Activated effector memory CD4-positive, alpha-beta T cell treated with anti-CD3 and anti-CD28 coated beads, Interleukin-2, amount 50 U/mL, for 16 hours (primary cell): ENCODE measurements at places on chromosomes 2 and 18.

GRCh38 chr18:28635530-28635929 lies 458.6 kb upstream of the CDH2 start:
- no peak for DNase-seq

DNA sequence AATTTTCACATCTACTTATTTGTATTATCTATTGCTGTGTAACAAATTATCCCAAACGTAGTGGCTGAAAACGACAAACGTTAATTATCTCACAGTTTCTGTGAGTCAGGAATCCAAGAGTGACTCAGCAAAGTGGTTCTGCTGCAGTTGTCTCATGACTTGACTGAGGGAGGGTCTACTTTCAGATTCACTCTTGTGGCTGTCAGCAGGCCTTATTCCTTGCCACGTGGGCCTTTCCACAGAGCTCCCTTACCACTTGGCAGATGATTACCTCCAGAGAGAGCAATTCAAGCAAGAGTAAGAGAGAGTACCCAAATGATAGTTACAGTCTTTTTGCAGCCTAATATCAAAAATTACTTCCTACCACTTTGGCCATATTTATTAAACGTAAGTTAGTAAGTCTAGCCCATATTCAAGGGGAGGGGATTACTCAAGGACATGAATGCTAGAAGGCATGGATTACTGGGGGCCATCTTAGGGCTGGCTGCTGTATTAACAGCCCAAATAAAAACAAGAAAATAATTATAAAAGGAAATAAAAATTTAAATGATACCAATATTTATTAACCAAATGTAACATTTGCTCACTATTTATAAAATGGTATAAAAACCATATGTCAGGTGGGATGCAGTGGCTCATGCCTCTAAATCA lies 48.7 kb upstream of the NBEAL1 start:
- DNase-seq = no peak

DNA sequence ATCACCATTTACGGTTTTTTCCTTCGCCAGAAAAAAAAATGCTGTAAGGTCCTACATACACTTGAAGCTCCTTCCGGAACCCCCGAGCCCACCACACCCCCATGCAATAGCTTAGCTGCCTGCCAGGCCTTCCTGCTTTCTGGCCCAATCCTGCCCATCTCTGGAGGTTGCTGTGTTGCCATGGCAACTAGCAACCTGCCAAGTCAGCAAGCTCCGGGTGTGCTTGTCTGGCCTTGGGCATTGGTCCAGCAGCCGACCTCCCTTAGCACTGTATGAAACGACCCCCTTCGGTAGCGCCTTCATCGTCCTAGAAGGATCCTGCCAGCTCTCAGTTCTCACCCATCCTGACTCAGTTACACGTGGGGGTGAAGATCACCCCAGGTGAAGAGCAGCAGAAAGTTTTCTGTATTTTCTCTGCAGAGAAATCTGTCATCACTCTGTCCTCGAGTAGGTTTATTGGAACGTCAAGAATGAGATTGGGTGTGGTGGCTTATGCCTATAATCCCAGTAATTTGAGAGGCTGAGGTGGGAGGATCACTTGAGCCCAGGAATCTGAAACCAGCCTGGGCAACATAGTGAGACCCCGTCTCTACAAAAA lies 47.4 kb upstream of the MTCL1 start:
- DNase-seq = no peak

- DNase-seq = no peak
Observed at GRCh38 chr2:162258686-162259085, 15.4 kb upstream of the FAP start.

- DNase-seq = no peak
Observed at GRCh38 chr2:109351164-109351756, 222.3 kb downstream of the SH3RF3 start.

GRCh38 chr2:48424356-48424755 lies 105.6 kb upstream of the STON1 start:
- no peak for DNase-seq

- DNase-seq = no peak
Observed at GRCh38 chr18:59866551-59867269, 33.1 kb upstream of the PMAIP1 start.

GRCh38 chr2:70902067-70902442 lies 33.6 kb upstream of the ATP6V1B1 start:
- DNase-seq = no peak

DNA sequence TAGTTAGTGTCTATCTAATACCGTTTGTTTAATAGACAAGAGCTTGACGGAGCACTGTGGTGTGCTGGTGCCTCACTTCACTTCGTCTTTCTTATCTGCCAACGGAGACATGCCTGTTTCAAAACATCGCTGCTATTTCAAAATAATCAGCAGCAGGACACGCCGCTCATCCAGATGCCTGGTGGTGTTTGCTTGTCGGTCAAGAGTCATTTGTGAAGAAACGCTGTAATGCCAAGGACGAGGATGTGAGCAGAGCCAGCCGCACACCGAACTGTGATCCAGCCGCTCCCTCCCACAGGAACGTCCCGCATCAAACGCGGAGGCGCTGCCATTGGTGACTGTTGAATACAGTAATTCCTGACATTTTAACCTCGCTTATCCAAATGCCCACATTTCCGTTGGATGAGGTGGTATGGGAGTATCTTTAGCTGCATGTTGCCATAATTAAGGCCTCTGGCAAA lies 432.4 kb downstream of the FBXO15 start:
- DNase-seq = no peak

DNA sequence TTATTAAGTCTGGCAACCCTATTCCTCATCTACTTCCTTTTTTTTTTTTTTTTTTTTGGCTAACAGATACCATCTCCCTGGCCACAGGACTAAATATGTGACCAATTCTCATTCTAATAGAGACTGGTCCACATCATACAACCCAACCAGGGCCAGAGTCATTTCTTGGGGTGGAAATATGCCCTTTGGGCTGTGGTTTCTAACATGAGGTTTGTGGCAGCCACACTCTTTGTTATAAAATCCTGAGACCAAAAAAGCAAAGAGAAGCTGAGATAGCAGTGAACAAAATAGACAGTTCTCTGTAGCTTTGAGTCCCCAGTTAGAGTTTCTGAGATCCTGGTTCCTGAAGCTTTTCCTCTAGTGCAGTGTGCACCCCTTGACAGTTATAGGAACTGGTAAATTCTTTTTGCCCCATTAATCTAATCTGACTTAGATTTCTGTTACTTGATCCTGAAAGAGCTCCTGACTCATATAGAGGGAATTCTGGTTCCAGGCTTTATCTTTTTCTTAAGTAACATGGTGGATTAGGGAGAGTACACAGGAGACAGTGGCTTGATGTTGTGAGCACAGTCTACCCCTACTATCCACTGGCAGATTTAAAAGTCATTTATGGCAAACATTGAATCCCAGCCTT lies 86.8 kb downstream of the MAIP1 start:
- DNase-seq = no peak

DNA sequence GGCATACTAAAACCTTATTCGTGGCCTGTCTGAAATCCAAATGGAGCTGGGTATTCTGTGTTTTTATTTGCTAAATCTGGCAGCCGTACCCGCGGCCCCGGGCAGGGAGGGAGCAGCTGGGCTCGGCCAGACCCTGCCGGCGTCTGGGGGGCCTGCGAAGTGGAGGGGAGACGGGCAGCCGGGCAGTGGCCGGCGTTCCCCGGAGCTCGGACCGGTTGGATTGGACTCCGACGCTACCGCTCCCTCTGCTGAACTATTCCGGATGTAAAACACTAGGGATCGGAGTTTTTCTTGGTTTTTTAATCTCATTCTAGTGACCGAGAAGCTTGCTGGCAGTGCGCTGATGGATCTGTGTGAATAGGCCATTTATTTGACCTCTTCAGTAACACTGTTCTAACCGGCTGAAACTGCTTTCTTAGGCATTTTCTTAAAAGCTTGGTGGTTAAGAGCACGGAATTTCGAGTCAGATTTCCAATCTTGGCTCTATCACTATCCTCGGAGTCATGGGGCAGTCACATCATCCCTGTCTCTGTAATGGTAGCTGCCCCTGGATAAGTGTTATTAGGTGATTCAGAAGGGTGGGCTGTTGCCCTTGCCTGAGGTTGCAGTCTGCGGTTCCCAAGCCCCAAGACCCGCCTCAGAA lies 694 bp downstream of the UNC50 start:
- no peak for DNase-seq

GRCh38 chr2:100262046-100262445 lies 60.3 kb downstream of the LONRF2 start:
- DNase-seq = peak; percentile 16

DNA sequence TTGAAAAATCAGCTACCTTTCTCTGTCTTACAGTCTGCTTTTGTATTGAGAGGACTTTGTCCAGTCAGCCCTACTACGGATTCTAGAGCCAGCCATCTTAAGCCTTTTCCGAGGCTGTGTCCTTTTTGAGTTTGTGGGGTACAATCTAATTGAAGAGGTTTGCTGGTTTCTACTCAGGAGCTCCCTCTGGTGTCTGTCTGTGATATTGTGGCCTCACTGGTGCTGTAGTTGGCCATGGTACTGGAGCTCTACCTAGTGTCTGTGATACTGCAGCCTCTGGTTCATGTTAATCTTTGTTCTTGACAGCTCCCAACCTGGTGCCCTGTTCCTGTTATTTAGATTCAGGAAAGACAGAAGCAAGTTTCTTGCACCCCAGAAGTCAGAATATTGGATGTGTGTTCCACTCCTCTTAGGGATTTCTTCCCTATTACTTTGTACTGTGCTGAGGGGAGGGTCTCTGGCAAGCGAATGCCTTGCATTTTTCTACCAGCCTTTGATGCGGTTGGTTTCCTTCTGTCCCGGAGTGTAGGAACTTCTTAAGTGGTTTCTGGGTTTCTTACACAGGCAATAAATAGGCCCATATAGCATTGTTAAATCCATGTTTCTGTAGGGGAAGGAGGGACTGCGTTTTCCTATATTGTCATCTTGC lies 78.5 kb downstream of the ACSL3 start:
- DNase-seq = peak; percentile 76

DNA sequence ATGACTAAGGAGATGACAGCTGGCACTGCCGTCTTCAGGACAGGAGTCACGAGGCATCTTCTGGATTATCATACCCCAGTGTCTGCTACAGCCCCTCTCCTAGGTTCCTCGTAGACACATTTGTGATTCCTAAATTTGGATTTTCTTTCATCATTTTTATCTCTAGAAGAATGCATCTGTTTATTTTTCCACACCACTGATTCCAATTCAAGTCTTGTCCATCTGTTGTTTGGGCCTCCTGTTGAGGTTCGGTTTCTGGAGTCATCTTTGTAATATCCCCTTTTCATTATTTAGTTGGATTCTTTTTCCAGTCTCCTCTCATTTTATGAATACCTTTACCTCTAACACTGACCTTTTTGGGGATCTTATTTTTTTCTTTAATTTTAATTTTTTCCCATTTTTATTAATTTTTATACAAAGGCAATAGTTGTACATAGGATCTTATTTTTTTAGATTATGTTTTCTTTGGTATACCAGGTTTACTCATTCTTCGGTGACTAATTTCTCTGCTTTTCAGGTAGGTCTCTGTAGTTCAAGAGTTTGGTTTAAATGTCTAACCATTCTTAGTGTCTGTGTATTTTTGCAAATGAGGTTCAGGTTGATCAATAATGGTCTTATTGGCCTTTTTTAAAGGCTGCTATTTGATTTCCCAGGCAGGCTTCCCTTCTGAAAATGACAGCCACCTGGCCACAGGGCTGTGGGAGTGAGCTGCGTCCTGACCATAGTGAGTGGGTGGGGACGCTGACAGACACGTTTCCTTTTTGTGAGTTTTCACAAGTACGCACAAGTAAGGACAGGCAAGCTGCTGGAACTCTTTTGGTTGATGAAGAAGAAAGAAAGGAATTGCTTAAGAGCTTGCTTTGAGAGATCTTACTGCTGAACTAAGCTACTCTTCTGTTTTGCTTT lies 34.5 kb downstream of the FARP2 start:
- DNase-seq = no peak

- DNase-seq = no peak
Observed at GRCh38 chr2:105371156-105371555, 27.7 kb downstream of the FHL2 start.

DNA sequence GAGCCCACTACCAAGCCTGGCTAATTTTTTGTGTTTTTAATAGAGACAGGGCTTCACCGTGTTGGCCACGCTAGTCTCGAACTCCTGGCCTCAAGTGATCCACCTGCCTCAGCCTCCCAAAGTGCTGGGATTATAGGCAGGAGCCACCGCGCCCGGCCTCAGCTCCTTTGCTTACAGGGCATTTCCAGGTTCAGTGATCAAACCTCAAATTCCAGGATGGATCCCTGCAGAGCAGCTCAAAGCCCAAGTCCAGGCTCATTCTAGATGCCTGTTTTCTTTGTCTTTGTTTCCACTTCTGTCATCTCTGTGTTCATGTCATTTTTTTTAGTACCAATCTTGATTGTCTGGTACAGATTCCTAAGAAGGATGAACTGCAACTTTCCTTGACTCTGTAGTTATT lies 41.9 kb downstream of the TNFRSF11A start:
- no peak for DNase-seq

- no peak for DNase-seq
Observed at GRCh38 chr18:6004119-6004518, 108.8 kb upstream of the TMEM200C start.

GRCh38 chr2:110115291-110116032 lies at the start of gene MALL:
MALL (minus strand) TSS chr2:110115822; CDS start chr2:110115792, 30 bp downstream.
- no peak for DNase-seq

- no peak for DNase-seq
Observed at GRCh38 chr18:28582724-28583123, 405.8 kb upstream of the CDH2 start.

DNA sequence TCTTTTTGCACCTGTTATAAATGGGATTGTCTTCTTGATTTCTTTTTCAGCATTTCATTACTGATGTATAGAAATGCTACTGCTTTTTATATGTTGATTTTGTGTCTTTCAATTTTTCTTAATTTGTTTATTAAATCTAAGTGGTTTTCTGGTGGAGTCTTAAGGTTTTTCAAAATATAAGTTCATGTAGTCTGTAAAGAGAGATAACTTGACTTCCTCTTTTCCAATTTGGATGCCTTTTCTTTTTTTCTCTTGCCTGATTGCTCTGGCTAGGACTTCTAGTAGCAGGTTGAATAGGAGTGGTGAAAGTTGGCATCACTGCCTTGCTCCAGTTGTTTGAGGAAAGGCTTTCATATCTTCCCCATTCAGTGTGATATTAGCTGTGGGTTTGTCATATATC lies 28.6 kb upstream of the GALNT5 start:
- DNase-seq = no peak

GRCh38 chr2:26605195-26605998 lies 35.8 kb downstream of the CIB4 start:
- peak; percentile 62 for DNase-seq

- DNase-seq = no peak
Observed at GRCh38 chr2:69538872-69539548, 101.8 kb upstream of the NFU1 start.

DNA sequence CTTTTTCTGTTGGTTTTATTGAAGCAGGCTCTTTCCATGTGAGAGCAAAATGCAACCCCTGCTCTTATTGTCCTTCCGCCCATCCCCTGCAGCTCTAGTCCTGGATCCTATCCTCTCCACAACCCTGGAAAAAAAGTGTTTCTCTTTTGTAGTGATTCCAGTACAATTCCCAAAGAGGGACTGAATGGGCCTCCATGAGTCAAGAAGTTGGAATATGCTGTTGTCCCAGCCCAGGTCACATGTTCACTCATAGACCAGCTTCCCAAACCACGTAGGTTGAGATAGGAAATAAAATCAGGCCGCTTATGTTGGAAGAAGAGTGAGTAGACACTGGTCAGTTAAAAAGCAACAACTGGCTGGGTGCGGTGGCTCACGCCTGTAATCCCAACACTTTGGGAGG lies 39.4 kb downstream of the CPO start:
- no peak for DNase-seq

- DNase-seq = no peak
Observed at GRCh38 chr2:61210332-61210981, 48.5 kb downstream of the C2orf74 start.

- no peak for DNase-seq
Observed at GRCh38 chr2:145277922-145278321, 758.0 kb upstream of the ZEB2 start.
